Hindlimb muscle (tissue), 1 donor: ENCODE measurements at places on chromosomes 4 and X. TPM values are rescaled to one million over a fixed set of nuclear protein-coding genes. Genes with fewer than 3 reads are reported as not detected.

DNA sequence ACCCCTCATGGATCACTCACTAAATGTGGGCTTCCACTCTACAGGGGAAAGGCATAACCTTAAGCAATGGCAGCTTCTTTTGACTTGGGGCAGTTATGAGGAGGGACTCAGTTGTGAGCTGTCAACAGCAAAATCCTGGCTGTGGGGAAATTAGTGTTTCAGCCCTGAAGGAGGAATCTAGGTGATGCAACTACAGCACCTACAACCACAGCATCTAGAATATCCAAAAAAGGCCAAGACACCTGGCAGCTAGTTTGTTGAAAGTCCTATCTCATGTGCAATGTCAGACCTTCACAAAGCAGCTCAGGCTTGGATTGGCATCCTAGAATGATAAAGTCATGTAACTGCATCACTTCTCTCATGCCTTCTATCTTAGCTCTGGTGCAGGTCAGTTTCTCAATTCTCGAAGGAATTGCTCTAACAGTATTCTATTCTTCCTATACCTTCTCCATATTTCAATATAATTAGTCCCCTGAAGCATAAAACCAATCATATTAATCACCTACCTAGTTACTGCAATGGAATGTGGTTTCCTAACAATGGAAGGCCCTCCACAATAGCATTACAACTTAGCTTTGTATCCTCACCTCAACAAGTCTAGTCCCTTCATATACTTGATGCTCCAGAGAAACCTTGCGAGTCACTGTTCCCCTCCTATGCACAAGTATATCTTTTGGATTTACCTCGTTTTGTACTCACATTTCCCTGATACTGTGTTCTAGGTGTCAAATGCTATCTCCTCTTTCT lies 5.5 kb upstream of the ANTXR2 start:
- no peak for DNase-seq

DNA sequence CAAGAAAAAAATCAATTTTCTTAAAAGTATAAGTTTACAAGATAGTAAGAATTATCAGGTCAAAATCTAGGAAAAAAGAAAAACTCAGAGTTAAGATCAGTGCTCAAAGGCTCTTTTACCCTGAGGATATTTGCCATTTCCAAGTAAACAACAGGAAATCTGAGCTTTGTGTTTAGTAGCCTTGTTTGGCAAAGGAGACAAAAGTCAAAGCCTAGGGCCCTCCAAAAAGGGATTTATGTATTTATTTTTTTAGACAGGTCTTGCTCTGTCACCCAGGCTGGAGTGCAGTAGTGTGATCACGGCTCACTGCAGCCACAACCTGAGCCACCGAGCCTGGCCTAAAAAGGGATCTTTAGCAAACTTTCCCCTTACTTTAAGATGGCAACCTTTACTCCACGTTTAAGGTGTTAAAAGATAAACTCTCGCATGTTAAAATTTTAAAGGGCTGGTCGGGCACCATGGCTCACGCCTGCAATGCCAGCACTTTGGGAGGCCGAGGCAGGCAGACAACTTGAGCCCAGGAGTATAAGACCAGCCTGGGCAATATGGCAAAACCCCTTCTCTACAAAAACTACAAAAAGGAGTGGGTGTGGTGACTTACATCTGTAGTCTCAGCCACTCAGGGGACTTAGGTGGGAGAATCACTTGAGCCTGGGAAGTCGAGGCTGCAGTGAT lies 21.3 kb upstream of the OPHN1 start:
- DNase-seq: no peak

DNA sequence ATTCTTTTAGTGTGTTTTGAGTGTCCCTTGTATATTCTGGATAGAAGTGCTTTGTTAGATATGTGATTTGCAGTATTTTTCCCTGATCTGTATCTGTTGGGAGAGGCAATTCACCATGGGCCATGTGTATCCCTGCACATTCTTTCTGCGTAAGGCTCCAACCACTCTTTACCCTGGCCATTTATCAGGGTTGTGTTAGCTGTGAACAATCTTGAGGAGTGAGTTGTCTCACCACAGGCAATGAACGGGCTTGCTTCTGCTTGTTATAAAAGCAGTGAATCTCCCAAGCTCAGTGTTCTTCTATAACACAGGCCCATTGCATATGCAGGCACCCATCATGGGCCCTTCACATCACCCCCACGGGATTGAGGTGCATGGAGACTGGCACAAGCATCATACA lies 18.9 kb upstream of the SMIM10 start:
- no peak for DNase-seq

DNA sequence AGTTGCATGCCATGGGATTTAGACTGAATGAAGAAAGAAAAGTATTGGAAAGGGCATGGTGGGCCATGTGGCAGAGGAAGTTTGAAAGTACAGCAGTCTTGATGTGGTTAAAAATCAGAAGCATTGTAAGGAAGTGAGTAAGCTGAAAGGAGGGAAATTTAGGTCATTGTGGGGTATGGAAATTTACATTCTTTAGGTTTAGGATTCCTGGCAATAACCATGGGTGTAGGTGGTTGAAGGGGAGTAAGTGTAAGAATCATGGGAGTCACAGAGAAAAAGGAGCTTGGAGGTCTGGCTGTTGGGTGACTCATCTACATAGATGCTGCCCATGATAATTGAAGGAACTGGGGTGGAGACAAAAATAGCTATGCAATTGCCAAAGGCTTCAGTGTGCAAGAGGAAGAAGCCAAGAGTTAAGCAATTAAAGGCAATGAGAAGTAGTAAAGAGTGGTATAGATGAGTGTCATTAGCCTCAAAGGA lies 243.8 kb upstream of the LDB2 start:
- no peak for DNase-seq

DNA sequence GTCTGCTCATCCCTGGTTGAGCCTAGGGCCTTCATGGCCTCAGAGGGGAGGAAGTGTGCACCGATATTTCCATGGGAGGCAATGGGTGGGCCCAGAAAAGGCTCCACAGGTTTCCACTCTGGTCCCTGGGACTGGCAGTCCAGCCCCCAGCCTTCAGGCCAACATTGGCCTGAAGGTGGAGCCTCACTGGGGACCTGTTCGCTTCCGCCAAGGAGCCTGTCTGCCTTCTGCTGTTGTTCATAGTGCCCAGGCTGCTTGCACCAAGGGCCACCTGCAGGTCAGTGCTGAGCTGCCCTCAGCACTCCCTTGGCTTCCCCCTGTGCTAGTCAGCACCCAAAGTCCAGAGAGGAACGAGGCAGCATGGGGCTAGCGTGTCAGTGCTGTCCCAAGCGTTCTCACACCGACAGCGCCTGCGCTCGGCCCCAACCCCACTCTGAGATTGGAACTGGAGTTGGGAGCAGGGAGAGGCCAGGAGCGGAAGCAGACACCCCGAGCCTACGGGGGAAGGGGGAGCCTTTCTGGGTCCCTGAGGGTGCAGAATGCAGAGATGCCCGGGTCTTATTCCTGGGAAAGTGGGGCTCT lies 720.7 kb downstream of the PCDH18 start:
- DNase-seq: no peak

DNA sequence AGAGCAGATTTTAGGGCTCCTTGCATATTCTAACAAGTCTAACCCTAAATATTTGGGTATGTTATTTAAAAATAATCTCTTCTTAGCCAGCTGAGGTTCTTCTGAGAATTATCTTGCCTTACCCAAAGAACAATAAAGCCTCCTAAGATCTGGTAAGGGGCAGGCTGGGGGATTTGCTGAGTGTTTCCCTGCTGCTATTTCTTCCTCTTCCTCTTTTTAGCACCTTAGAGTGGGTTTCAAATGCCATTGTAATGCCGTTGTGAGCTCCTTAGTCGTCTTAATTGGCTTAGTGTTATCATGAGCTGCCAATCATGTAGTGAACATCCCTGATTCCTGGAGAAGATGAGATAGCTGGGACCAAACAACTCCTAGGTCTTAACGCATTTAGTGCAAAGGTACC lies 15.4 kb downstream of the STOX2 start:
- no peak for DNase-seq

Gene S100P
- 1.8 TPM for polyA plus RNA-seq

Gene MAEA
- polyA plus RNA-seq: 40.3 TPM
